ENCODE measurements at places on chromosomes 16 and 17.

DNA sequence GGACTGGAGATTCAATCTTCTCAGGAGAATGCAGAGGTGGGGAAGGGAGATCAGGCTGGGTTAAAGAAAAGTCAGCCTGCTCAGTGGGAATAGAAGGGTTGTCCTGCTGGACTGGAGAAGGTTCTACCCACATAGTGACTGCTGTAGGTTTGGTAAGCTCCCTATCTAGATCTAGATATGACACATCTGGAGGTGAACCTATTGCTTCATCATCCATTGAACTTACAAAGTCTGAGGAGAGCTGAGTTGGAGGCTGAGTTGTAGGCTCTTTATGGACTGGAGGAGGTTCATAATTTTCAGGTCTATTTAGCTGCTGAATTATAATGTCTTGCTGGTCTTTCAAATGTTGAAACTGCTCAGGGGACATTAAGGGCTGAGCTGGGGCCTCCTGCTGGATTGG is 46.0 kb upstream of the NF1 start:
- no peak for DNase-seq

DNA sequence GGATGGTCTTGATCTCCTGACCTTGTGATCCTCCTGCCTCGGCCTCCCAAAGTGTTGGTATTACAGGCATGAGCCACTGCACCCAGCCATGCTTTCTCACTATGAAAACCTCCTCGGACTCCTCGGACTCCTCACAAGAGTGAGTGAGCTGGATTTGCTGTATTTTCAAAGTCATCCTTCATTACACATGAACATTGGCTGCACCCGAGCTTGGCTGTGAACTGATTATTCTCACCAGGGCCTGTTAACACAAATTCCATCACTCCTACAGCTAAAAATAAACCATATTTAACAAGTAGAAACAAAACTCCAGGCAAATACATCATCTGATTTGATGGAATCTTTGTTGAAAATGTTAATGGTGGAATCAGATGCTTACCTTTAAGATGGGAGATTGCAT is 50.3 kb downstream of the PITPNC1 start:
- no peak for DNase-seq

DNA sequence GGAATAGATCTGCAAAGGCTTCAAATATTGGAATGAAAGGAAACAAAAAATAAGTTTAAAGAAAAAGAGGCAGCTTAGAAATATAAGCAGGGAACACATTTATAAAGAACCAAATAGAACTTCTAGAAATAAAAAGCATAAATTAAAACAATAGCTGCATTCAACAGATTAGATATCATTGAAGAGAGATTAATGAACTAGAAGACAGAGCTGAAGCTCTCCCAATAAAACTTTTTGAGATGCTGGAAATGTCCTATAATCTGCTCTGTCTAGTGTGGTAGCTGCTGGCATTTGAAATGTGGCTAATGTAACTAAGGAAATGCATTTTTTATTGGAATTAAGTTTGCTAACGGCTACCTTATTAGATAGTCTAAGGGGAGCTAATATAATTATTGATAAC is 115.6 kb downstream of the MAP2K4 start:
- DNase-seq: no peak

DNA sequence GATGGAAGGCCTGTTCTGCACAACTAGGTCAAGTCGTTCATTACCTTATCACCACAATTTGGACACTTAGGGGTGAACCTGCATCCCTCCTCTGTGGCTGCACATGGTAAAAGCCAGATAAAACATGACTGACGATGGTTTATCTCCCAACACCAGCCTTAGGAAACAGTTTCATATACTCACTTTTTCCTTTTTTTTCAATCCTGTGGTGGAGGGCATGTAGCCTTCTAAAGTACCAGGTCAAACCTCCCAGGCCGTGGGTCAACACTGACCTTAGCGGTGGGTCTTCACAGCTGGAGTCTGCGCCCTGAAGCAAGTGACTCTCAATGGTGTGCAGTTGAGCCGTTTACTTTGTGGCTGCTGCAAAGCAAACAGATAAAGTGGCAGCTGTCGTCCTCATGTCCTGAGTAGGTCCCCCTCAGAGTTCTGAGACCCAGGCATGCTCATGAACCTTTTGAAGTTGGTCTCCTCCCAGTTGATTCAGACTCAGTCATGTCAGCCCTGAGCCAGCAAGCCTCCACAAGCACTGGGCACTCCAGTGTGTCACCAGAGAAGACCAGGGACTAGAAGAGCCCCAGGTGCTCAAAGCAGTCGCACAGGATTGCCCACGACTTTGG is 5.9 kb downstream of the FAHD1 start:
- no peak for DNase-seq

DNA sequence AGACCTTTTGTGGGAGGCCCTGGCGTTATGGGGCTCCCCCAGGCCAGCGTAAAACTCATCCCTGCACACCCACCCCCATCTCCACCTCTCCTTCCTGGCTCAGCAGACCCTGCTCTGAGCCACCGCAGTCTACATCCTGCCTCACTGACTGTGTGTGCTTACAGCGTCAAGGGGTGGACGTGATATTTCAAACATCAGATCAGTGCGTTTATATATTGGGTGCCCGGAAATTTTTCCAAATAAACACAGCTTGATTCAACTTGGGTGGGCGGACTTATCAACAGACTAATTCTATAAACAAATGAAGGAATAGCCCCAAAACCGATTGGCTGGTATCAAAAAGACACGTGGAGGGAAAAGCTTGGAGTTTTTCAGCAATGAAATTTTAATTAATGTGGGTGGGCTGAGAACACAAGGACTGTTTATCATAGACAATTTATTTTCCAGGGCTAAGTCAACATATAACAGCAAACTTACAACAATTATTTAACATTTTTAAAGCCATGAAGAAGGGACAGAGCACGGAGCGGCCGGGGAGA is at the start of gene FOXL1:
TSS of gene FOXL1 (plus strand) at position 489 of the 539 bp plus-strand sequence. CDS start 175 bp downstream, outside the sequence.
- DNase-seq: no peak

DNA sequence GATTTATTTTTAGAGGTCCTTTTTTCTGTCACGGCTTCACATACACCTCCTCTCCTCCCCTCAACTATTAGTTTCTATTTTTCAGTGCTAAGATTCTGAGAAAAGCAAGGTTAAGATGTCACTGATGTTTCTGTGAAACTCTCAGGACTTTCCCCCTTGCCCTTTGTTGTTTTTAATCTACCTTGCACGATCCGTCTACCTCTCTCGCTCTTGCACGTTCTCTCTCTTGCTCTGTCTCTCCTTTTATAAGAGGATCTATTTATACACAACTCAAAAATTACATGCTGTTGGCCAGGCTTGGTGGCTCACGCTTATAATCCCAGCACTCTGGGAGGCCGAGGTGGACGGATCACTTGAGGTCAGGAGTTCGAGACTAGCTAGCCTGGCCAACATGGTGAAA is 43.6 kb downstream of the RPA1 start:
- DNase-seq: no peak

GRCh38 chr17:67773246-67773645 is 52.1 kb upstream of the BPTF start:
- no peak for DNase-seq
